ENCODE measurements at places on chromosomes 7 and 10.

DNA sequence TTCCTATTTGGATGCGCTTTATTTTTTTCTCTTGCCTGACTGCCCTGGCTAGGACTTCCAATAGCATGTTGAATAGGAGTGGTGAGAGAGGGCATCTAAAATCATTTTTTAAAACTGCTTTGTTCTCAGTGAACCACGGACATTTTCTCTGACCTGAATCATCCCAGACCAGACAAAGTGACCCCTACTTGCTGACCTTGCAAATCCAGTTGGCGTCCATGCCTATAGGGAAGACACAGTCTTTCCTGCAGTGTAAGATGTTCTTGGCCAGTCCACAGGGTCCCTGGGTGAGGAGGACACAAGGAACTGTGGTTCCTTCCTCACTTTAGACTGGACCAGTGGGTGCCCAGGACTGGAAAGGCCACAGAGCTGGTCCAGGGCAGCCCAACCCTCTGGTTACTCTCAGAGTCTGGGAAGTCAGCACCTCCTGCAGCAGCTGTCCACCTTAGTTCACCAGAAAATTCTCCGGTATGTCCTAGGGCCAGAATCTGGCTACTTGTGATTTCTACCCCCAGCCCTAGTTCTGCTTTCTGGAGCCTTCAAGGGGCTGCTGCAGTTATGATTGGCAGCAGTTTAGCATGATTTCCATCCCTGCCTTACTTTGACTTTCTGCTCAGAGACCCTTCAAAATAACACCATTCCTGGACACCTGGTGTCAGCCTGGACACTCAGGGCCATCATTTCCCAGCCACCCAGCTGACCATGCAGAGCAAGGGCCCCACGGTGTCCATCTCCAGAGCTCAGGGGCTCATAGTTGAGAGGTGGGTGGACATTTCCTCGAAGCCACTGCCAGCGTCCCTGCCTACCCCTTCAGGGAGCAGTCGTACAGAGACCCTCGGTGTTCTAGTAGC, 19.3 kb downstream of the VIPR2 start:
- DNase-seq = no peak

DNA sequence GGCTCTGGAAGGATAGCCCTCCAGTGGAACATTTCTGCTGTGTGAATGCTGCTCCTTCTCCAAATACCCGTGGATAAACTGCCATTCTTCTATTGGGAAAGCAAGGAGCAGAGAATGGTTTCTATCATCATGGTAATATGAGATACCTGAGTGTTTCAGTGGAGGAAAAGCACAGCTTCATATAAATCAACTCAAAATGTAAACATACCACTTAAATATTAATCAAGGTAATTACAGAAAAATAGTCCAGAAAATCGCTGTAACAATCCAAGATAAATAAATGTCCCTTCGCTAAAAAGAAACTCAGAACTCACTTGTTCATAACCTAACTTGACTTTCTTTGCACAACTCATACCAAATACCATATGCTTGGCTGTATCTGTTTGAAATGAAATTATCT, 635.8 kb downstream of the PARD3 start:
- no peak for DNase-seq

GRCh38 chr7:137544453-137545058, 201.0 kb upstream of the PTN start:
- no peak for DNase-seq

- no peak for DNase-seq
These were observed 11.5 kb upstream of the RHBDD2 start for GRCh38 chr7:75867390-75867717.

GRCh38 chr10:29295813-29296212, 6.9 kb downstream of the LYZL1 start:
- DNase-seq = no peak
